ENCODE measurements at places on chromosomes 2 and 18.
A peak's percentile ranks its signal among the peaks of the same experiment; 100 is the strongest.

- no peak for DNase-seq
These were observed 54.7 kb upstream of the SALL3 start for GRCh38 chr18:78924786-78925540.

GRCh38 chr2:634636-635388 lies 42.4 kb downstream of the TMEM18 start:
- DNase-seq = no peak

DNA sequence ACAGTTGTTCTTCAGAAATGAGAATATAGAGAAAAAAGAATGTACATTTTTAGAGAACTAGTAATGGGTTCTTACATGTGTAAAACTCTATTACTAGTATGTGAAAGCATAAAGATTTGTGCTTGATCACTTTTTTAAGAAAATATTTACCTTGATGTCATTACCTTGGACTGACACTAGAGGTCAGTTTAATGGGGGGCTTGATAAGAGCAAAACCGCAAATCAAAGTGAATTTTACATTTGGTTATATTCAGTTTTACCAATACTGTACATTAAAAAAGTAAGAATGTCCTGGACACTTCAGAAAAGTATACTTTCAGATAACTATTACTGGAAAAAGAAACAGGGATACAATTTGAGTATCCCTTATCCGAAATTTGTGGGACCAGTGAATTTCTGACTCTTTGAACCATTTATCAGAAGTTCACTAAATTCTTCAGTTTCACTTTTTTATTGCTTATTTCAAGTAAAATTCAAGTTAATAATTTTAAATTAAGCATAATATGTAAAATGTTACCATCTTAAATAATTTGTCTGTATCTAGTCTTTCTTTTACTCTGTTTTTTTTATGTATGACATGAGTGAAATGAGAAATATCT lies 1149.5 kb downstream of the DSC3 start:
- DNase-seq = no peak

GRCh38 chr2:233385489-233386044 lies 31.3 kb downstream of the DGKD start:
- peak; percentile 62 for DNase-seq

DNA sequence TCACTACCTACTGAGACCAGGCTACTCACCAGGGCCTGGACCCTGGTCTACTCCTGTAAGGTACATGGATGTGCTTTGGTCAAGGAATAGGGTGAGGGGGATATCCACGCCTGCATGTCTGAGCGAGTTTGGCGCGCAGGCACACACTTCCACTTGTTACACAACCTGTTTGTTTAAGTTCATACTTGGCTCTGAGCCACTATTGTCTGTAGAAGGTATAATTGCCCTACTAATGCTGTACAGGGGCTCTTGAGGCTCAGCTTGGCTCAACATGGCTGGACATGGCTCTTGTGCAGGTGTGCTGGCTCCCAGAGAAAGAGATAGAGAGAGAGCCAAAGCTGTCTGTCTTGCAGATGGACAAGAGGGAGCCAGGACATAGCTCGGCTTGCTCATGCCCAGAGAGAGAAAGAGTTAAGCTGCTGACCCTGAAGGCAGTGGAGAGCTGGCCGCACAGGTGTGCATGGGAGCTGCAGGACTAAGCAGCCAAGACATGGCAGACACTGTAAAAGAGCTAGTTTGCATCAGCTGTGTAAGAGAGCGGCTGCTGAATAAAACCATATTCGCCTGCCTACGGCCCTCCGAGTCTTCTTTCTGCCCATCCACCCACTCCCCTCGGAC lies 35.2 kb downstream of the NPPC start:
- no peak for DNase-seq

- DNase-seq = no peak
These were observed 128.5 kb downstream of the KCNE4 start for GRCh38 chr2:223180463-223180862.

GRCh38 chr2:66571918-66572317 lies 137.0 kb downstream of the MEIS1 start:
- DNase-seq = no peak

GRCh38 chr18:26350961-26351360 lies 124.7 kb downstream of the TAF4B start:
- no peak for DNase-seq

- no peak for DNase-seq
These were observed 277.0 kb downstream of the CTNNA2 start for GRCh38 chr2:79789811-79790210.

- DNase-seq = no peak
These were observed 38.9 kb upstream of the LDLRAD4 start for GRCh38 chr18:13179566-13180113.

- DNase-seq = no peak
These were observed 152.3 kb upstream of the NOSTRIN start for GRCh38 chr2:168650139-168650538.

DNA sequence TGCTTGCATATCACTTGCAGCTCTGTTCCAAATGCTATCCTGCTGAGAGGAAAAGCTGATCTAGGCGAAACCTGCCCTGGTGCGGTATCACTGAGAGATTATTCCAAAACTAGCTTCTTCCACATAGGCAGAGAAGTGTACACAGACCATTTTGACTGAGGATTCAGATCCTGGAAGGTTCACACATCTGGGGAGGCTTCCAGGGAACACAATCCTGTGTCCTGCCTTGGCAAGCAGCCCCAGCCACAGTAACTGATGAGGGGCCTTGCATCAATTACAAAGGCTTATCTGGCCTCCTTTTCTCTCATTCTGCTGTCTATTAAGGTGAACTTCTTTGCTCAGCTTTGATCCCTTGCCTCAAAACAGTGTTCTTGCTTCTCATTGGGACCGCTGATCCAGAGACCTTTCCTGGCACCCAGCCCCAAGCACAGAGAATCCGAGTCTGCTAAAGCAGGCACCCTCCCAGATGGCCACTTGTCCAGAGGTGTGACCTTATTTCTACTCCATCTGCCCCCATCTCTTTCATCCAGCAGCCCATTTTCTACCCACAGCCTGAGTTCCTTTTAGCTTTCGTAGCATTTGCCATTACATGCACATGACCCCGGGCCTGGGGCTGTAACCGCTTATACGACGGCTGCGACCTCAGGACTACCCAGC lies 52.3 kb upstream of the ZFP36L2 start:
- DNase-seq = no peak

DNA sequence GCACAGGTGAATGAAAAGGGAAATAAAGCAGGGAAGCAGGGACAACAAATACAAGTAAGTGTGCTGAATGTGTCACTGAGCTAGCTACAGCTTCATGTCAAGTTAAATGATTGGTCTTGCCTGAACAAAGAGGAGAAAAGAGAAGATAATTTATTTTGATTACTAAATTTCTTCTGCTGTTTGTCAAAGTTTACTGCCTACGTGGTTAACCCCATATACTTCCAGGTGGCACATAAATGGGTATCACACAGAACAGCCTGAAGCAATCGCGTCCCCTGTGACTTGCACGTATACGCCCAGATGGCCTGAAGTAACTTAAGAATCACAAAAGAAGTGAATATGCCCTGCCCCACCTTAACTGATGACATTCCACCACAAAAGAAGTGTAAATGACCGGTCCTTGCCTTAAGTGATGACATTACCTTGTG lies 434.2 kb downstream of the LRRTM4 start:
- no peak for DNase-seq

DNA sequence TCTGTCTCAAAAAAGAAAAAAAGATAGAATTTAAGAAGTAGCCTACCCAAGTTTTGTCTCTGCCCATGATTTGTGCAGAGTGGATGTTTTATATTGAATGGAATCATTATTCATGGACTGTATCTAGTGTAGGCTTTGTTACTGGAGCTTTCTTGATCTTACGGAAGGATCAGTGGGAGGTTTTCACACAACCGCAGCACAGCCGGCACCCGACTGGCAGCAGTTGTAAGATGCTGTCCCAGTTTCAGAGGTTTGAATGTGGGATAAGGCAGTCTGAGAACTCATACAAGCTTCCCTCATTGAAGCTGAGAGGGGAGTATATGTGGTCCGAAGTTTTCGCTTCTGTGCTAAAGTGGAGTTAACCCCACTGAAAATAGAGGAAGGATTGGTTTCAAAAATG lies 19.7 kb upstream of the SAG start:
- DNase-seq = peak; percentile 14

DNA sequence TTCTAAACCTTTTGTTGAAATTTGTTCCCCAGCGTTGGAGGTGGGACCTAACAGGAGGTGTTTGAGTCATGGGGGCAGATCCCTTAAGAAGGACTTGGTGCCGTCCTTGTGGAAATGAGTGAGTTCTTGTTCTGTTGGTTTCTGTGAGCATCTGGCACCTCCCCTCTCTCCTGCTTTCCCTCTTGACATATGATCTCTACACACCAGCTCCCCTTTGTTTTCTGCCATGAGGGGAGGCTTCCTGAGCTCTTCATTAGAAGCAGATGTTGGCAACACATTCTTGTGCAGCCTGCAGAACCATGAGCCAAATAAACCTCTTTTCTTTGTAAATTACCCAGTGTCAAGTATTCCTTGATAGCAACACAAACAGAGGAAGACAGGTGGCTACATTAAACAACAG lies 23.8 kb downstream of the NABP1 start:
- DNase-seq = no peak

DNA sequence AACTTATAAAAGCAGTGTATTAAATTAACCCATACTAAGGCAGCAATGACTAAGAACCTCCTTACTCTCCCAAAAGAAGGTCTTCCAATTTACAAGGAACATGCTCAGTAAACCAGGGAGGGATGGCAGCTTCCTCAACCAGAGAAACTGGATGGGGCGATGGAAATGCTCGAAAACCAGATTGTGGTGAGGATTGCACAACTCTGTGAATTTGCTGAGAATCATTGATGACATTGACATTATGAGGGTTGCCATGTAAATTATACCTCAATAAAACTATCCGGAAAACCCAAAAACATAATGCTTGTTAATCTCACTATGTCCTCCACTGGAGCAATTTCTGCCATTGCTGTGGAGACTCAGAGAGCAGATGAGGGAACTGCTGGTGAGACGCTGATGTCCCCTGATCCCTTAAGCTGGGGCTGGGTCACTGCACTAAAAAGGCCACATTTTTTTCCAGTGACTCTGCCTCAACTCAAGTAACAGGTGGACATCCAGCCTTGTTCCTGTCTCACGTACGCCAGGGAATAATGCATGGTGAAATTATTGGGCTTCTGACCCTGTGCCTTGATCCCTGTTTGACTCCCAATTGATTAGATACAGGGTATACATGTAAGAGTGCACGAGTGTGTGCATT lies 288.3 kb downstream of the CYP26B1 start:
- no peak for DNase-seq

DNA sequence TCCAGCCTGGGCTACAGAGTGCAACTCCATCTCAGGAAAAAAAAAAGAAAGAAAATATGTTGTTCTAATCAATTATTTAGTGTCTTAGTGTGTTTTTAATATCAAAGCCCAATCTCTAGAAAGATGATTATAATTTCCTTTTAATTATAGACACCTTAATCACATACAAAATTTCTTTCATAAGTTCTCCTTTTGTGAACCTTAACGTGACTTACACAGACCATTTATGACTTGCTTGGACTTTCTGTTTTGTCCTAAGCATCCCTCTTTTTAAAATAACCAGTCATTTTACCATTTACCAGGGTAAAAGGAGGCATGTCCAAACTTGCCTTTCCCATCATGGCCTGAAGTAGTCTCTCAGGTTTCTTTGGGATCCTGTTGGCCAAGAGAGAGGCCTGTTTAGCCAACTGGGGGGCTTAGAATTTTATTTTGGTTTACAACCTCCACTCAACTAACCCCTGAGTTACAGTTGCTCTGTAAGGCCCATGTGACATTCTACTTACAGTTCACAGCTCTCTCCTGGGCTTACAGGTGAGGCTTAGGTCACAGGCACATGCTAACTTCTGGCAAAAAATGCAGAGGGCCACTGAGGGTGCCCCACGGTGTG lies 23.9 kb upstream of the GPR155 start:
- no peak for DNase-seq

GRCh38 chr2:147001061-147001460 lies 843.8 kb upstream of the ACVR2A start:
- DNase-seq = no peak
